ENCODE measurements at places on chromosomes 4 and X.

- DNase-seq: no peak
These were observed 203.0 kb downstream of the CENPC start for GRCh38 chr4:67342291-67342690.

DNA sequence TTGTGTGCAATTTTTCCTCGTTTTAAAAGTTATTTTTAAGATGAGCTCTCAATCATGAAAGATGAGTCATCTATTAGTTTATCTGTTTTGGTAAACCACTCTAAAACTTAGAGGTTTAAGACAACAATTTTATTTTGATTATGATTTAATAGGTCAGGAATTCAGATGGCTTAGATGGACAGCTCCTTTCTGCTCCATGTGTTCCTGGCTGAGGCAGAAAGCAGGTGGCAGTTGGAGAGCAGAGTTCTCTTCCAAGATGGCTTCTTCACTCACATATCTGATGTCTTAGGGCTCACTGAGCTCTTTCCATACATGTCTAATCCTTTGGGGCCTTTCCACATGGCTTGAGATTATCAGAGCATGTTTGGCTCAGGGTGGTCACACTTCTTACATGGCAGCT, 48.3 kb upstream of the GRPR start:
- no peak for DNase-seq

GRCh38 chr4:170391066-170391740, 301.4 kb upstream of the AADAT start:
- DNase-seq: no peak

DNA sequence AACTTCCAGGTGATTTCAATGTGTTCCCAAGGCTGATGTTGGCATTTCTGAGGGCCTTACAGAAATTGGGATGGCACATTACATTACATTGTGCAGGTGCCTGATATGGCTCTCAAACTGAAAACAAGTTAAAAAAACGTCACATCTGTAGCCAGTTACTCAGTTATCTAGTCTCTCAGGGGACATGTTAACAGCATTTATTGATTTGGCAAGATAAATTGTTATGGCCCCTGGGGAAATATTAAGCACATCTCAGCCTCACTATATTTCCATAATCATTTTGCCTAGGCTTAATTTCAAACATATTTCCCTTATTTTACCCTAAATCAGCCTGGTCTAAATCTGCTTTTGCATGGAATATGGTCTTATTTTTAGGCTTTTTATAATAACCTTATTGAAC, 290.0 kb downstream of the IL15 start:
- no peak for DNase-seq

- no peak for DNase-seq
These were observed 1215.8 kb downstream of the RAPGEF2 start for GRCh38 chr4:160318567-160319220.

DNA sequence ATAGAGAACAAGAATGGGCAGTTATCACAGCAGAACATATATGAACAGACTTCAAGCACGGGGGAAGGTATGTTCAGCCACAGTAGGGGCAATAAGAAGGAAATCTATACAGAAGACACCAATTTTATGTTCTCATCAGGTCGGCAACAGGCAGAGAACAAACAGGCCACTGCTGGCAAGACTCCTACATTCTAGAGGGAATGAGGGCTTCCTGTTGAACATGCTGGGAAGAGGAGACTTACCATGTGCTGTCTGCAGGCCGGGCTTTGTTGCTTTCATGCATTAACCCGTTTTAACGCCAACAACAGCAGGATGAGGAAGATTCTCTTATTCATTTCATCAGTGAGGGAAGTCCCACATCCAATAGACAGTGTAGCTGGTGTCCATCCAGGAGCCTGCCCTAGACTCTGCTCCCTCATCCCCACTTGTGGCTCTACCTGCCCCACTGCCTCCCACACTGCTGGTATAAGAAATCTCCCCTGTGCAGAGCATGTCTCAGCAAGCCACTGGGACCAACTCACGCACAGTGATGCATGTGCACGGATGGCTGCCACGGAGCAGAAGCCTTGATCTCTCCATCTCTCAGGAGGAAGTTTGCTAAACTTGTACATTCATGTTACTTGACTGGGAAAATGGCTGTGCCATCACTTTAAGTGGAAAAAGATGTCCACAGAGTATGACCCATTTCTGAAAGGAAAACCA, 84.5 kb downstream of the ACOX3 start:
- DNase-seq: peak; percentile 28

DNA sequence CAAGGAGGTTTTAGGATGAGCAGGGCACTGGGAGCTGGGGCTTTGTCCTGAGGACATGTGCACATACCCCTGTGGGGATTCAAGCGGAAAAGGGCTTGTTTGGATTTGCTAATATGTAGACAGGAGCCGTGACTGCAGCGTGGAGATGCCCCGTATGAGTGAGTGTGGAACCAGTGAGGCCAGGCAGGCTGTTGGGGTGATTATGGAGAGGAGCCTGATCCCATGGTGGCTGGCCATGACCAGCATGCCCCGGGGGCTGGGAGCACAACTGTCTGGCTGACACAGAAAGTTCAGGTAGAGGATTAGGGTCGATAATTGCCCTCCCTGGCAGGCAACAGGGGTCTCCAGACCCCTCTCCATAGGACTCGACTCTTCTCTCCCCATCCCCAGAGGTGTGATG, 68.8 kb upstream of the STX18 start:
- DNase-seq: no peak

GRCh38 chr4:155336242-155336641, 40.5 kb downstream of the MAP9 start:
- DNase-seq: no peak

GRCh38 chrX:40933706-40934425, 151.4 kb upstream of the USP9X start:
- no peak for DNase-seq

DNA sequence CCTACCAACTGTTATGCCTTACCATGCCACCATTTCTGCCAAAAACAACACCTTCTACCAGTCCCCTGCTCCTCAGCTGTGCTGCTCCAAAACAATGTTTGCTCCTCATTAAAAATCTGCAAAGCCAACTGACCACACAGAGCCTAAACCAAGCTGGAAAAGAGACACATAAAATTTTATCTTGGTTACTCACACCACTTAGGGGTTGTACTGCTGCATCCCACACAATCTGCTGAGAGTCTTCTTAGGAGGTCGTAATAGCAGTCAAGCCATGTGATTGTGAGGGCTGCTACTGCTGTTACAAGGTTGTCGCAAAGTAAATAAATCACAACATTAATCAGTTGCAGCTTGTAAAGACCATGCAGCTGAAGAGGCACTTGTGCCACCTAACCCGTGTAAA, 607.4 kb upstream of the FAM241A start:
- no peak for DNase-seq

- DNase-seq: no peak
These were observed 81.2 kb upstream of the TBL1X start for GRCh38 chrX:9383655-9384054.

GRCh38 chr4:149466446-149466845, 349.2 kb downstream of the IQCM start:
- no peak for DNase-seq

GRCh38 chr4:27198246-27198645, 337.6 kb downstream of the STIM2 start:
- no peak for DNase-seq

- DNase-seq: peak; percentile 21
These were observed 48.8 kb downstream of the CLDN34 start for GRCh38 chrX:10015723-10016518.

DNA sequence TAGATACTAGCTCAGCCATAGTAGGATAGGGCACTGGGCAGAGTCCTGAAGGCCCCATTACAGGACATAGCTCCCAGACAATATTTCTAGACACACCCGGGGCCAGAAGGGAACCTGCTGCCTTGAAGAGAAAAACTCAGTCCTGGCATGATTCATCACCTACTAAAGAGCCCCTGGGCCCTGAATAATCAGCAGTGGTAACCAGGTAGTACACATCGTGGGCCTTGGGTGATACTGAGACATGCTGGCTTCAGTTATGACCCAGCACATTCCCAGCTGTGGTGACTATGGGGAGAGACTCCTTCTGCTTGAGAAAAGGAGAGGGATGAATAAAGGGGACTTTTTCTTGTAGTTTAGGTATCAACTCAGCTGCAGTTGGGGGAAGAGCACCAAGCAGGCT, 104.3 kb upstream of the STK26 start:
- DNase-seq: no peak
